PC-9 (cell line): ENCODE measurements at places on chromosomes 5 and 9.

GRCh38 chr9:88994469-88995199 is 3.4 kb downstream of the S1PR3 start:
- DNase-seq = no peak

DNA sequence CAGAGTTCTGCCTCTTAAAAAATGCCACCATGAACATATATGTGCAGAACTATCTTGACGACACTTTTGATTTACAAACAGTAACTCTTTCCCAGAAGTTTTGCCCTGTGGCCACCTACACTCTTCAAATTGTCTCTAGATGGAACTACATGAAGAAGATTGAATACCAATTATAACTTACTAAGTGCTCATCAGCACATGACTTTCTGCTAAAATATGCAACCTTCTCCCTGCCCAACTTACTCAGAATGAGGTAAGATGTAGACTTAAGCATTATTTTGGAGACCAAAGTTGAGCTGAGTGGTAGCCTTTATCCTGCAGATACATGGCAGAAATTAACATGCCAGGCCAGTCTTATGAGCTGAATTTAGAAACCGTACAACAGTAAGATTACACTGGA is 105.4 kb downstream of the SEMA5A start:
- DNase-seq = peak; percentile 62

DNA sequence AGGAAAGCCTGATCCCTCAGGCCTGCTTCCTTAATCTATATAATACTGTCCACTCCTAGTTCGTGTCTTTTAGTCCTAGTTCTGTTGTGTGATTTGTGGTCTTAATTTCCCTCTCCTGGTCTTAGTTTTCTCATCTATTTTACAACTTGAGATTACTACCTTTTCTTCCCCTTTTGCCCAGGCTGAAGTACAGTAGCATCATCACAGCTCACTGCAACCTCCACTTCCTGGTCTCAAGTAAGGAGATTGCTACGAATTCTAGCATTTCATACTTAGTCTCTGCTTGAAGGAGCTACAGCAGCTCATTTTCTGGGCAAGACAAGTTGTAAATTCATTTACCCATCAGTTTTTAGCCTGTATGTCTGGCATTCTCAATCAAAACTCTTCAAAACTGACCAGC is 5.5 kb downstream of the TRIM32 start:
- DNase-seq = no peak

GRCh38 chr9:5760338-5760737 is 72.6 kb downstream of the ERMP1 start:
- no peak for DNase-seq
